ENCODE measurements at places on chromosomes 1 and 21. TPM values are rescaled to one million over a fixed set of nuclear protein-coding genes. Genes with fewer than 3 reads are reported as not detected.

GRCh38 chr1:79004916-79005315, 1.6 kb downstream of the ADGRL4 start:
- peaks cover 3% of the 10 kb centered on the region for H3K27me3 ChIP-seq
- H3K4me1 ChIP-seq, result no peaks in the 10 kb centered on the region
- no peak overlapping the region for H3K4me3 ChIP-seq
- no peaks in the 10 kb centered on the region for H3K36me3 ChIP-seq
- no peak for DNase-seq

GRCh38 chr1:181083842-181084605, 4.5 kb upstream of the IER5 start:
- peaks cover 21% of the 10 kb centered on the region for H3K27me3 ChIP-seq
- H3K4me1 ChIP-seq, result peaks cover 47% of the 10 kb centered on the region
- peak; percentile 54 for DNase-seq
- H3K27ac ChIP-seq, result peak overlapping the region; percentile 13
- H3K4me3 ChIP-seq, result no peak overlapping the region
- H3K36me3 ChIP-seq, result peaks cover 2% of the 10 kb centered on the region

GRCh38 chr1:220990427-220991339, 111.4 kb downstream of the HLX start:
- no peaks in the 10 kb centered on the region for H3K27me3 ChIP-seq
- no peaks in the 10 kb centered on the region for H3K4me1 ChIP-seq
- DNase-seq, result no peak

- H3K4me1 ChIP-seq, result no peaks in the 10 kb centered on the region
- H3K4me3 ChIP-seq, result no peak overlapping the region
- no peaks in the 10 kb centered on the region for H3K27me3 ChIP-seq
- H3K36me3 ChIP-seq, result no peaks in the 10 kb centered on the region
- H3K27ac ChIP-seq, result no peak overlapping the region
Observed at GRCh38 chr21:31798842-31799704, 67.2 kb upstream of the SCAF4 start.

- DNase-seq, result no peak
- no peaks in the 10 kb centered on the region for H3K27me3 ChIP-seq
- H3K4me1 ChIP-seq, result peaks cover 40% of the 10 kb centered on the region
Observed at GRCh38 chr1:43387976-43388599, 1.5 kb downstream of the MED8 start.

- H3K36me3 ChIP-seq, result no peaks in the 10 kb centered on the region
- H3K27ac ChIP-seq, result no peak overlapping the region
- H3K4me3 ChIP-seq, result no peak overlapping the region
- no peak for DNase-seq
- H3K4me1 ChIP-seq, result peaks cover 18% of the 10 kb centered on the region
- H3K27me3 ChIP-seq, result peaks cover 65% of the 10 kb centered on the region
Observed at GRCh38 chr1:85575363-85575995, 5.1 kb upstream of the CCN1 start.

- H3K27me3 ChIP-seq, result no peaks in the 10 kb centered on the region
- H3K27ac ChIP-seq, result no peak overlapping the region
- no peak overlapping the region for H3K4me3 ChIP-seq
- no peak for DNase-seq
Observed at GRCh38 chr1:59446257-59446901, 149.5 kb downstream of the FGGY start.

DNA sequence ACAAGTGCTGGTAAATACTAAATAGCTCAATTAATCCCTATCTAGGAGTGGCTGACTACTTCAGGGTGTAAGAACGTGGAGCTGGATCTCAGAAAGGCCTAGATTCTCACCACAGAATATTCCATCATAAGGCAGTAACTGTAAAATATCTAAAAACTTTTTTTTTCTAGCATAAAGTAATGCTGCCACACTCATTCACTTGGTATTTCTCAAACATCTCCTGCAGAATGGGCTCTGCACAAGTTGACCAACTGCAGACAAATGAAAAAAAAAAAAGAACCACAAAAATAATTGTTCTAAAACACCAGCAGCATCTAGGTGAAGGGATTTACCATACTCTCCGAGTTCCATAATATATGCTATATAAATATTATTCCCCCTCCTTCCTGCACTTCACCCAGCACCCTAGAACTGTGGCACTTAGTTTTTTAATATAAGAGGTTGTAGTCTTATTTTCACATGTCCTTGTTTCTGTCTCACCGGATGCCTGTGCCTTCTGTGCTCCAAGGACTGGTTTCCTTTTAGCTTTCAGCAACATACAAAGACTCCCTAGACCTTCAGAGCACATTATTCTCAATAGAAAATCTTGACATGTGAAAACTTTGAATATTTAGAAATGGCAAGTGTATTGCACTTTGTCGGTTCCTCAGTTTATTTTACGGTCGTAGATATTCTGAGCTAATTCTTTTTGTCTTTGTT, 8.9 kb downstream of the VSIG8 start:
- H3K36me3 ChIP-seq, result no peaks in the 10 kb centered on the region
- H3K4me3 ChIP-seq, result peak overlapping the region; percentile 67
- H3K4me1 ChIP-seq, result peaks cover 13% of the 10 kb centered on the region
- no peak overlapping the region for H3K27ac ChIP-seq
- DNase-seq, result no peak

DNA sequence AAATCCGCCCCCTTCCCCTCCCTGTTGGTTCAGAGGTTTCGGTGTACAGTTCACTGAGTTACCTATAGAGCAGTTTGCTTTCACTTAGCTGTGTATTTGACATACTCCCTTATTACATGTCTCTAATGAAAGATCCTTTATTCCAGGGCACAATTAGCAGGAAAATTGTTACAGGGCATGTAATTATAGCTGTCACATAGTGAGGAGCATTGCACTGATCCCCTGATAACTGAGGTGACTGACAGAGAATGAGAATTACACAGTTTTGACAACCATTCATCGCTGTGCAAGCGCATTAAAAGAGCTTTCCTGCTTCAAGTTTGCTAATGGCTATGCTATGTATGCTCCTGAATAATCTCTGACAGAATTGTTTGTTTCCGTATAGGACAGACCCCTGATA, 26.9 kb downstream of the DAP3 start:
- H3K4me1 ChIP-seq, result peaks cover 17% of the 10 kb centered on the region
- H3K27ac ChIP-seq, result peak overlapping the region; percentile 26
- peaks cover 23% of the 10 kb centered on the region for H3K36me3 ChIP-seq
- H3K27me3 ChIP-seq, result no peaks in the 10 kb centered on the region
- no peak for DNase-seq

DNA sequence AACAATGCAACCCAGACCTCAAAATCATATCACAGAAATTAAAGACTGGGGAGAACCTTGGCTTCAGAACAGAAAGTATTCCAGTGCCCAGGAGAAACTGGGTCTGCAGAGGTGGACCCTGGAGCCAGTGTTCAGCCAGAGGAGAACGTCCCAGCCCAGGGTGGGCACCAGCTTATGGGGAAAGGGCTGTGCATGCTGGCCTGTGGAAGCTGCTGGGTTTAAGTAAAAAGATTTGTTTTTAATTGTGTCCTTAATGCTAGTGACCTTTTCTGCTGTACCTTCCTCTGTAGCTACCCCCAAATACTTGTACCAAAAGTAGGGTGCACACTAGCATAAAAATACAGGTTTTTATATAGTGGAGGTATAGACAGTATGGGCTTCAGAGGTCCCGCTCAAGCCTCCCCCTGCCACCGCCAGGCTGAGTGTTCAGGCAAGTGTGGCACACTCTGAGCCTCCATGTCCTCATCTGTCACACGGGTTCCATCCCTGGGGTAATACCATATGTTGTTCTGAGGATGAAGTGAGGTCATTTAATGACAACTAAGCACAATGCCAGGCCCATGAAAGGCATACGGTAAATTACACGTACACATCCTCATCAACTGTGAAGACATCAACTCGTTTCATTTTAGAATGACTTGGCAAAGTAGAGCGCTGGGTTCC, 47.0 kb downstream of the SLC37A1 start:
- H3K27ac ChIP-seq, result no peak overlapping the region
- H3K27me3 ChIP-seq, result no peaks in the 10 kb centered on the region
- peaks cover 6% of the 10 kb centered on the region for H3K36me3 ChIP-seq
- DNase-seq, result no peak

DNA sequence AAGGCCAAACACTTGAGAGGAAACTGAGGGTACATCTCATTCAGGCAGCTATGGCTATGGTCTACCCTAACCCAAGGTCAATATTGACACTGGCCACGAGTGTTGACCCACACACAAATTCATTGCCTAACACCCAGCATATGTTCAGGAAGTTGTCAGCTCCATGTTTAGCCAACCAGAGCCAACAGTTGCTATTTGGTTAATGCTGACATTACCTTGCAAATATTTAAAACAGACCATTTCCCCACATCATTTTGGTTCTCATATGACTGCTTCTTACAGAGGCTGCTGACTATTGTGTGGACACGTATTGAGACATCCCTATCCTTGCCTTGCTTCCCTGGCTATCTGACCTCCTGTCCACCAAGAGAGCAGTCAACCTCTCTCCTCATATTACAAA, 97.3 kb downstream of the LMX1A start:
- no peaks in the 10 kb centered on the region for H3K36me3 ChIP-seq
- H3K4me3 ChIP-seq, result no peak overlapping the region
- peaks cover 4% of the 10 kb centered on the region for H3K27me3 ChIP-seq
- H3K4me1 ChIP-seq, result no peaks in the 10 kb centered on the region
- no peak for DNase-seq

DNA sequence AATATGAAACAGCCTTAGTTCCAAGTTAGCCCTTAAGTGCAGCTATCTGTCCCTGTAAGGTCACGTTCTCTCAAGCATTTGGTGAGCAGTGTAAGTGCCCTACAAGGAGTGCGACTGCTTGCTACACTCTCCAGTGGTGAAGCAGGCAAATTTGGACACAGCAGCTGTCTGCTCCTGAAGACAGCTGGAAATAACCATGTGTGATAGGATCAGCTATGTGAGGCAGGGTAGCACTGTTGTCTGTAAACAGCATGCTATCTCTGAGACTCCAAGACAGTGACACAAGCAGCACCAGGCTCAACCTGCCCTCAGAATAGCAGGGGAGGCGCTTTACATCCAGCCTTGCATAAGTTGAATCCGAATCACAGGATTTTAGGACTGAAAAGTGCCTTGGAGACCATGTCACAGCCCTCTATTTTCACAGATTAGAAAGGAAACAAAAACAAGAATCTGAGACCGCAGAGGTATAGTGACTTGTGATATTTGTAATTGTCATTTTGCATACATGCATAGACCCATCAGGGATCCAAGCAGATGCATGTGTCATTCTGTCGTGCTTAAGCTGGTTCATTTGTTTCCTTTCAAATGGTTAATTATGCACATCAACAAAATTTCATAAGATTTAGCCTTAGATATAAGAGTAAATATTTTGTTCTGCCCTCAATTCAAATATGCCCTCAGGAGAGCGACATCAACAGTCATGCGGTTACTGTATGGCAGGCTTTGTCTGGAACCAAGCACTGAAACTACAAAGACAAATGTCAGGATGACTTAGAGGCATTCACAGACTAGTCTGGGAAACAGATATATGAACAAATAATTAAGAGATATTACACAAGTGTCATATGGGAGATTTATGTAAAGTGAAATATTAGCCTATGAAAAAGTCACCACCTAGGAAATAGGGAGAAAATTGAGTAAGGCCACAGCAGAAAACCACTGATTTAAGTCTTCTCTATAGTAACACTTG, 134.9 kb upstream of the NRIP1 start:
- H3K27me3 ChIP-seq, result peaks cover 2% of the 10 kb centered on the region
- H3K4me3 ChIP-seq, result no peak overlapping the region
- DNase-seq, result no peak
- no peaks in the 10 kb centered on the region for H3K4me1 ChIP-seq
- no peaks in the 10 kb centered on the region for H3K36me3 ChIP-seq

DNA sequence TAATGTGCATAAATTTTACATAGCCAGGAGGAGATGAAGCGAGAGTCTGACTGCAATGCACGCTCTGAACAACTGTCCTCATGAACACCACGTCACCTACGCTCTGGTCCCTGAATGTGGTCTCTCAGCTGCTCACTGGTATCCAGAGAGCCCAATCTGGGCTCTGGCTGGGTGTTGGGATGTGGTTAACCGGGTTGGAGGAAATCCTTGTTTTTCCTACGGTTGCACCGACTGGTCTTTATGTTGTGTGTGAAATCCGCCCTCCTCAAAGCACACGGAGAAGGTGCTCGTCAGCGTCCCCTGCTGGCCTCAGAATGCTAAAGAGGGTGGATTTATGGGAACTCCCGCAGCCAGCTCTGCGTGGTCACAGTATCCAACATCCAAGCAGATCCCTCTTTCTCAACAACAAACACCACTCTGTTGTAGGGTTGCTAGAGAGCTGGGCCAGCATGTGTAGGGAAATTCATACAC, 51.8 kb upstream of the FAM89A start:
- no peak overlapping the region for H3K27ac ChIP-seq
- H3K36me3 ChIP-seq, result no peaks in the 10 kb centered on the region
- no peak for DNase-seq
- H3K4me3 ChIP-seq, result no peak overlapping the region
- no peaks in the 10 kb centered on the region for H3K4me1 ChIP-seq

DNA sequence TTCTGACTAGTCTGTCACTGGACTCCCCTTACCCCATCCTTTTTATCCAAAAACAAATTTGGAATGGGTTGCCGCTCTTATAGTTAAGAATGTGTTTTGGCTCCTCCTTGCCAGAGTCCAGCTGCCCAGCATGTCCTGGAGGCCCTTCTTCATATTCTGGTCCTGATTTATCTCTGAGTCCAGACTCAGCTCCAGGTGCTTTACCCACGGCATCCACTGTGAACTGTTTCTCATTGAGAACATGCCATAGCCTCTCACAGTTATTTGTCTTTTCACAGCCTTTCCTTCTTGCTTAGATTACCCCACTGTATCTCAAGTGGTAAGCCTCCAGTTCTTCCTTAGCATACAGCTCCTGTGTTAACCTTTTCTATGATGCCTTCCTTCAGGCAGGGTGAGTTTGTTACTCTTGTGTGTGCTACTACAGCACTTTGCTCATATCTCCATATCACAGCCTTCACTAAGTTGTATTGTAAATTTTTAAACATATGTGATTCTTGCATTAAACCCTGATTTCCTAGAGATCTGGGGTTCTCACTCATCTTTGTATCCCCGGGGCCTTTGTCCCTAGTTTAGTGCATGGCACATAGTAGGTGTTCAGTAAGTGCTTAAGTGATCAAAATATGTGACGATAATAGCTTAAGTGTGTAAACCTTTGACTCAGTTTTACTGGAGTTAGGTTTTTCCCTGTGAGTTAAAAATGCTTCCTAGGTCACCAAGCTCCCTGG, 116.0 kb downstream of the OSBPL9 start:
- H3K36me3 ChIP-seq, result peaks cover 2% of the 10 kb centered on the region
- no peak overlapping the region for H3K27ac ChIP-seq
- DNase-seq, result no peak
- no peaks in the 10 kb centered on the region for H3K27me3 ChIP-seq
- no peak overlapping the region for H3K4me3 ChIP-seq

Gene ACTL8
- total RNA-seq, result not detected

Gene CELA3A
- not detected for total RNA-seq

Gene DUSP23
- 23.4 TPM for total RNA-seq

Gene ANGPTL1
- not detected for total RNA-seq

Gene COL9A2
- total RNA-seq, result 22.3 TPM

Gene LSS
- 15.8 TPM for total RNA-seq
